ENCODE measurements at places on chromosomes 12 and 14. TPM values are rescaled to one million over a fixed set of nuclear protein-coding genes. Genes with fewer than 3 reads are reported as not detected.

GRCh38 chr12:118102070-118102469 lies 1.7 kb downstream of the VSIG10 start:
- no peak for DNase-seq

- DNase-seq: no peak
These were observed 8.0 kb downstream of the TMEM119 start for GRCh38 chr12:108589840-108590229.

DNA sequence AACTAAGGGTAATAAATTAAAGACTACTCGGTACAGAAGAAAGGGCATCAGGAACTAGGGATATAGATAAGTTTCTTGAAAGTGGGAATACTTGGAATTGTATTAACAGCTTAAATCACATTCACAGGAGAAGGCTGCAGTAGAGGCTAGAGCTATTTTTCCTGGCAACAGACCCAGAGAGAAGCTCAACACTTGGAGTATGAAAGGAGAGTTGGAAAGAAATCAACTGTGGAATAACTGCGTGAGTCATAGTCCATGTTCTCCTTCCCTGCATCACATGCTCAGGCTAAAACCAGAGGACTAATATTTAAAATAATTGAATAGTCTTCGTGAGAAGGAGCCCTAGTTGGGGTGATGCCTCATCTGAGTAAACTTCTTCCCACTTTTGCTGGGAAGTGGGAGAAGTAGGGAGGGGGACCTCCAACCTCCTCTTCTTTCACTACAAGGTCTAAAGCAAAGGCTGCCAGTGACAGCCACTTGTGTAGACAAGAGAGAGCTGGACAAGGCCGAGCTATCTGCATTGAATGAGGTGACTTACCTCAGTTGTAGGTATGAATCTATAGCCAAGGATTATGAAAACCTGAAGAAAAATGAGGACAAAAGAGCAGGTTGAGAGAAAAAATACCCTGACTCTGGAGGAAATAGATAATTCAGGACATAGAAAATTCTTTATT lies 32.7 kb downstream of the DYRK2 start:
- DNase-seq: no peak

KSR2 gene
- total RNA-seq: 0.47 TPM

CCDC196 gene
- total RNA-seq: not detected

- no peak for DNase-seq
These were observed 30.3 kb downstream of the CORO1C start for GRCh38 chr12:108700833-108701541.

DNA sequence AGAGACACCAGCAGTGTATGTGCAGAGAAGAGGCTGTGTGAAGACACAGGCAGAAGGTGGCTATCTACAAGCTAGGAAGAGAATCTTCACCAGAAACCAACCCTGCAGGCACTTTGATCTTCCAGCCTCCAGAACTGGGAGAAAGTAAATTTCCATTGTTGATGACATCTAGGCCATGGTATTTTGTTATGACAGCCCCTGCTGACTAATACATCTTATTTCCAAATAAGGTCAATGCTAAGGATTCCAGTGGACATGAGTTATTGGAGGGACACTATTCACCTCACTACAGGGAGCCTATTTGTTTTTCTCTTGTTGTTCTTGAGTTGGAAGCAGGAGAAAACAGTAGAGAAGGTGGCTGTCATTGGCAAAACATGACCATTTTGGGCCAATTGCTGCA lies 88.5 kb upstream of the RIN3 start:
- no peak for DNase-seq

- DNase-seq: no peak
These were observed 20.1 kb upstream of the PLEKHG3 start for GRCh38 chr14:64684091-64684490.
